Activated CD4-positive, alpha-beta T cell treated with anti-CD3 and anti-CD28 coated beads, Interleukin-2, Interleukin-4, amounts not matched to agents 100 ng/mL and 50 ng/mL, durations not matched to agents 16 hours and 8 hours (primary cell): ENCODE measurements at places on chromosomes 3 and 15.
A peak's percentile ranks its signal among the peaks of the same experiment; 100 is the strongest.

DNA sequence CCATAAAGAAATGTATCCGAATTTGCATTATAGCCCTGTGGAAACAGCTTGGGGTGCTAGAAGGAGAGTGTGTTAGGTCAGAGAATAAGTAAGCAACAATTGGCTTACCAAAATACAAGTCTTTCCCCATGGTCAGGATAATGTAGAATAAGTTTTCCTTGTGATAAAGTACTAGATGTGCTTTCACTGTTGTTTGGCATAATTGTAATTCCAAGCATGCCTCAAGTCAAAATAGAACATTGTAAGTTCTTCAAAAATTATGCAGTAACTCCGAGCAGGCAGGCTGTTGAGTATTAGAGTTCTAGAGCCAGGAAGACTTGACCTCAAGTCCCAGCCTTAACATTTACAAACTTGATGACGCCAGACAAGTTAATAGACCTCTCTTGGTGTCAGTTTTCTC, 242.0 kb downstream of the TUSC7 start:
- no peak for DNase-seq

DNA sequence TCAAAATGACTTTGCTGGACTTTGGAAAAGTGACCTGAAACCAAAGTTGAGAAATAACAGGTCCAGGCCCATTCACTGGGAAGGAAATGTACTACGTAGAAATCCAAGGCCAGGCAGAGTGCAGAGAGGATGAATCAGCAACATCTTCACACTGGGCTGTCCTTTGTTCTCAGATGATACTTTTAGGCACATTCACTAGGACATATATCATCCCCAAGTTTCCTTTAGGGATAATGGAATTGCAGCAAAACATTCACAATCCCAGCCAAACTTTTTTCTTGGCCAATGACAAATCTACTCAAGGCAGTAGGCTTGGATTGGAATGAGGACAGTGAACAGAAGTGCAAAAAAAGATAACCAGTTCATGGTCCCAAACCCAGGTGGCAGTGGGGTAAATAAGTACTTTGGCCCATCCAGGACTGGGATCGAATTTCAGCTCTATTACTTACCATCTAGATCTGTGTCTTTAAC, 75.1 kb downstream of the CLDN11 start:
- no peak for DNase-seq

DNA sequence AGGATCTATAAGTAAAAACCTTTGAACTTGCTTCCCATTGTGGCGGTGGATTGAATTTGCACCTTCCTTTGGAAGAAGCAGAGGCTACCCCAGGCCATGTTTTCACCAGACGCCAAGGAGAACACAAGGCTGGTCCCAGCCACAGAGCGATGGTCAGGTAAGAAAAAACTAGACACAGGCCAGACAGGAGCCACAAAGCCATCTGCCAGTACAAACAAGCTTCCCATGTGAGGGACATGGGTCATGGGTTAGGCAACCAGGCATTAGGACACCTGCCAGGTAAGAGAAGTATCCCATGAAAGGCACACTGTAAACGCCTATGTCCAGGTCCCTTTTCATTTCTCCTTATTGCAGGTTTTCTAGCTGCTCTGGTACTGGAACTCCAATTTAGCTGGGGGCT, 190.2 kb downstream of the KLF13 start:
- no peak for DNase-seq

GRCh38 chr15:64596701-64597476, 136.5 kb downstream of the ZNF609 start:
- peak; percentile 28 for DNase-seq

- DNase-seq = peak; percentile 41
These were observed 10.1 kb upstream of the CAMK1 start for GRCh38 chr3:9779721-9780457.

DNA sequence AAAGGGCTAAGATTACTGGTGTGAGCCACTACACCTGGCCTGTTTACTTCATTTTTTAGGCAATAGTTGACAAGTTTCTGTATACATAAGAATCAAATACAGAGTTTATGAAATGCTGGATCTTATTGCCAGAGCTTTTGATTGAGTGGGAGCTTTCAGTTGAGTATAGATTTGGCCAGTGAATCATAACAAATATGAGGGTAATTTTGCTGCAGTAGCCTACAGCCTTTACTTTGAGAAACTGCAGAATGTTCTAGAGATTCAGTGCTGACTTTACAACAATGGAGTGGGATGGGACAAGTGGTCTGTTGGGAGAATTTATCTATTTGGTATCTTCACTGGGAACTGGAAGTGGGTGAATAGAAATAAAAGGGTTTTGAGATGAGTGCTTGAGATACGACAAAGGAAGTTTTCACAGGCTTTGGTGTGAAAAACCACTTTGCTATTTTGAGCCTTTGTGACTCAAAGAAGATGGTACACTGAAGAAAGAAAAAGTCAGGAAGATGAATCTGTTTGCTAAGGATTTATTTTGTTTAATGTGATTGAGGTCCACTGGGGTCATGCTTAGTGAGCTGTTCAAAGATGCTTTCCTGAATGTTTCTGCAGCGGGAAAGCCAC, 227.8 kb downstream of the UBE2E2 start:
- DNase-seq = no peak

DNA sequence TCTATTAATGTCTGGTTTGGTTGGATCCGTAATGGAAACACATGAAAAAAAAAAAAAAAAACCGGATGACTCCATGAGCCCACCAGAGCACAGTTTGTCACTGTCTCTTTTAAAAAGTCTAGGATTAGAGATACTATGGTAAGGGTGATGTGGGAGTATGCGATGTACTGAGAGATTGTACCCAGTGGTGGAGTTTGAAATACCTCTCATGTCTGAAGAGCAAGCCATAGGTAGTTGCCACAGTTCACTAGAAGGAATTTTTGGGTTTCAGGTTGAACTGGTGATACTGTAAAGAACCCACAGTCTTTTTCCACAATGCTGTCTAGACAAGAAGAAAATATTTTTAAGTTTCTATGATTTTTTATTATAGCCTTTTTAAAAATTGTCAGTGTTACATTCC, 132.9 kb downstream of the KLHL25 start:
- no peak for DNase-seq

DNA sequence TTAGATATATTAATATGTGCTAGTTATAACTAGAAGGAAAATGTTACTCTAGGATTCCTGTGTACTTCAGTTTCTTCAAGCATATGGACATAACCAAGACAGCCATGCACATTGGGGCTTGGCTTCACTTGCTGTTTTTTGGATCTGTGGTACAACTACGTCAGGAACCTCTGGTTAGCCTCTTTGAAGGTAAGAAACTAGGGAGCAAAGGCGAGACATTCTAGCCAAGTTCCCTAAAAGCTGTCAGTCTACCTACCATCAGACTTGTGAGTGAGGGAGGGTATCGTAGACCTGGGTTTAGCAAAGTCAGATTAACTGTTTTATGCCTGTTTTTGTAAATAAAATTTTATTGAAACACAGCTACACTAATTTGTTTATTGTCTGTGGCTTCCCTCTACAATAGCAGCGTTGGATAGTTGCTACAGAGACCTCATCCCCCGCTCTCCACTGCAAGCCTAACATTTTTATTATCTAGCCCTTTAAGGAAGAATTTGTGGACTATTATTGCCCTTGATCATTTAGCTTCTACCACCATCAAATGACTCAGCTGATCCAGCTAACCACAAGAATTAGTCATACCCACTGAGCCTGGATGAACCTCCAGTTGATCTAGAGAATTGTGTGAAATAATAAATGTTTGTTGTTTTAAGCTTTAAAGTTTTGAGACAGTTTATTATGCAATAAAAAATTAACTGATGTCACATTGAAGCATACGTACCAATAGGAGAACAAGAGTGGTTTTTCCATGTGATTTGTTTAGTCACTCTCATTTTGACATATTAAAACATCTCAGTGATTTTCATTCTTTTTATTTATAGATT, 58.1 kb downstream of the RSRC1 start:
- peak; percentile 42 for DNase-seq

- DNase-seq = peak; percentile 43
These were observed 12.3 kb upstream of the PCSK6 start for GRCh38 chr15:101501703-101502373.

DNA sequence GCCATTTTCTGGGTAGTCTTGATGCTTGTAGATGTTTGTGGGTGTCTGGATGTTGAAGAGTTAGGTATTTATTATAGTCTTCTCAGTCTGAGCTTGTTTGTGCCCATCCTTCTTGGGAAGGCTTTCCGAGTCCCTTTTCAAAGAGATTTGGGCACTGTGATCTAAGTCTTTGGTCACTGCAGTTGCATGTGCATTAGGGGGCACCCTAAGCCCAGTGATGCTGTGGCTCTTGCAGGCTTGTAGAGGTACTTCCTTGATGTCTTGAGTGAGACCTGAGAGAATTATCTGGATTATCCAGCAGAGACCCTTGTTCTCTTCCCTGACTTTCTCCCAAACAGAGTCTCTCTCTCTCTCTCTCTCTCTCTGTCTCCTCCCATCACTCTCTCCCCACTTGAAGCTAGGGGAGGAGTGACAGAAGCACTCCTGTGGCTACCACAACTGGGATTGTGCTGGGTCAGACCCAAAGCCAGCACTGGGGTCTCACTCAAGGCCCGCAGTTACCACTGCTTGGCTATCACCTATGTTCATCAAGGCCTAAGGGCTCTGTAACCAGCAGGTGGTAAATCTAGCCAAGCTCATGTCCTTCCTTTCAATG, 68.5 kb downstream of the TMCO5A start:
- peak; percentile 37 for DNase-seq

DNA sequence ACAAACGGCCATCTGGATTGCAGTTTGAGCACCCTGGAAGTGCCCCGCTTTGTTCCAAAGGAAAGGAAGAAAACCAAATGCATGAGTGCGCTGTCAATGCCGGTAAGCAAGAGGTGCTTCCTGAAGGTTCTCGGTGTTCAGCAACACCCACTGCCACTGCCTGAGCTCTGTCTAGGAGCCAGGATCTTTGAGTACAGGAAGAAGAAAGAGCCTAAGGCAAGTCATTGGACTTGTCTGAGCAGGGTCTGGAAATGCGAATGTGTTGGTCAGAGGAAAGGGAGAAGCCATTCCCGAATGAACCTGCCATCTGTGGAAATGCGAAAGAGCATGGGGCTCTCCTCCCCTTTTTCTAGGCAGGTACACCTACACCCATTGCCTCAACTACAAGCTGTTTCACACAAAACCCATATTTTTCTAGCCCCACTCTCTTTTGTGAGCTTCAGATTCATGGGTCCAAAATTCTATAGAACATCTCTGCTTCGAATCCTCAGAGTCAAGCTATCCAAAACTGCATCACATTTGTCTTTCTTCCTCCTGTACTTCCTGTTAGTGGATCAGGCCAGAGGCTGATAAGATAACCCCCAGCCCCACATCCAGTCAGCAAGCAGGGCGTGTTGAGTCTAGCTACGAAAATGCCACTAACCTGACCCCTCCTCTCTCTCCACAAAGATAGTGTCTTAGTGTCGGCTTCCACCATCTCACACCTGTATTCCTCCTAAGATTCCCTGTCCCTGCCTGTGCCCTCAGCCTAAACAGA, 55.6 kb upstream of the C15orf61 start:
- DNase-seq = no peak

- no peak for DNase-seq
These were observed 69.5 kb downstream of the CCDC54 start for GRCh38 chr3:107446706-107447105.

DNA sequence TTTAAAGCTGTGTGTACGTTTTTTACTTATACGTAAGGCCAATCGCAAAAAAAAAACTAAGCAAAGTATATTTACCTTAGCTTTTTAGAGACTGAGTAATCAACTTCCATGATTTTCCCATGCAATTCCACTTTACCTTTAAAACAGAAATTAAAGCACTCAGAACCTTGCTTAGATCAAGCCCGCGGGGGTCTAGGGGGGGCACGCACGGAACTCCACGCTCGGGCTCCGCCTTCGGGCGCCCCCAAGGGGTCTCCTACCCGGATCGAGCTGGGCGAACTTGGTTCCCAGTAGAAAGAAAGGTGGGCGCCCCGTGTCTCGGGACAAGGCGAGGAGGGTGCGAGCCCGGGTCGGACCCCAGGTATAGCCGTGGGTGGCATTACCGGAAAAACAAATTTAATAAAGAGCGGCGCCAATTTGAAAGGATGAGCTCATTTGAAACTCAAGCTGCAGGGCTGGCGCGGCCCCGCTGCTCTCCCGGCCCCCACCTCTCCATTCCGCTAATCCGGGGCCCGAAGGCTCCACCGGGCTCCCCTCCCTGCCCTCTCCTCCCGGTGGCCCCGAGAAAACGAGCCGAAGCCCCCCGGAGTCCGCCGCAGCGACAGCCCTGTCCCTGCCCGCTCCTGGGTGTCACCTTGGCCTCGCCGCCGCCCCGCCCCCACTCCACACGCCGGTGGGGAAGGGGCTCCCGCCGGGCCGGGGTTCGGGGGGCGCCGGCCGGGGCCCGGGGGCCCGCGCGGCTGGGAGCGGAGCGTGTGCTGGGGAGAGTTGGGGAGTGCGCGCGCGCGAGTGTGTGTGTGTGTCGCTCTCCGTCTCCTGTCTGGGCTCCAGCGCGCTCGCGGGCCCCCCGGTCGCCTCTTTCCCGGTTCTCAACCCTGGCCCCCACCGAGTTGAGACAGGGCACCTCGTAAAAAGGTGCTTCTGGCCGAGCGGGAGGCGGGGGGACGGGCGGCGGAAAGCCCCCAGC, 1.5 kb downstream of the IGF2BP2 start:
- DNase-seq = no peak

- DNase-seq = no peak
These were observed 76.0 kb upstream of the GSK3B start for GRCh38 chr3:120170223-120170622.

DNA sequence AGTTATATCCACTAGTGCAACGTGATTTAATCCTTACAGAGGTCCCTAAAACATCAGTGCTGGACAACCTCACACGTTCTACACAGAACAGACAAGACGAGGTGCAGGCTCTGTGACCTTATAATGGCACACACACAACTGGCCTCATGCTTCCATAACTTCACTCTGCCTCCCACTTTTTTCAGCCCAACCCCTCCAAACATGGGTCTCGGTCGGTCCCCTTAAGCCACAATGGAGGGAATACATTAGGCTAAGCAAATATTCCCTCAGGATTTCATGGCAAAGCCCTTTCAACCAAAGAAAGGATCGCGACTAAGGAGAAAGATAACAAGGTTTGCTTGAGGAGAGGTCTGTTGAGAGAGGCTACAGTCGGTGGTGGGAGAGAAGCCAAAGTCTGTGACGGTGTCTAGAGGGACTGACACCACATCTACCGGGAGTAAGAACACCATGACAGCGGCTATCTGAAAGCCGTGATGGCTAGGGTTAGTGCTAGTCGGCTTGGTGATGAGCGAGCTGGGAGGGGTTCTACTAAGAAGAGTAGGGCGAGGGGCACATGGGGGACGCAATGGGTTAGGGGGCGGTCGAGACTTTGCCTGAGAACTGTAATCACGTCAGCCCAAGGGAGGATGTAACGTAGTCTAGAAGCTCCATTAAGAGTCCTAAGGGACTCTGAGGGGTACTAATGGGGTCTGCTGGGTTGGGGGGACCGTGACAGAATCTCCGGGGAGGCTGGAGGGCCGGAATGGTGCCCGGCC, 1.0 kb downstream of the MYO9A start:
- peak; percentile 7 for DNase-seq
